ENCODE measurements at places on chromosomes 5 and 9.

DNA sequence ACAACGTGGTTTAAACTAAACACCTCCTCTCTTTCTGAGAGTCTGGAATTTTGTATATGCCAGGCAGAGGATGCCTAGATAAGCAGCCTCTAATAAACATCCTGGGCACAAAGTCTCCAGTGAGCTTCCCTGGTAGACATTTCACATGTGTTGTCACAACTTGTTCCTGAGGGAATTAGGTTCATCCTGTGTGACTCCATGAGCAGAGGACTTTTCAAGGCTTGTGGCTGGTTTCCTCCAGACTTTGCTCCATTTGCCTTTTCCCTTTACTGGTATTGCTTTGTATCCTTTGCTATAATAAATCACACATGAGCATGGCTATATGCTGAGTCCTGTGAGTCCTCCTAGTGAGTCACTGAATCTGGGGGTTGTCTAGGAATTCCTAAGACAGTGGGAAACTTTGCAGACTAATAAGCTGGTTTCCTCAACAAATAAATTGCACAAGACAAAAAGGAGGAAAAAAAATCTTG lies 77.4 kb downstream of the NR2F1-AS1 start:
- no peak for DNase-seq

DNA sequence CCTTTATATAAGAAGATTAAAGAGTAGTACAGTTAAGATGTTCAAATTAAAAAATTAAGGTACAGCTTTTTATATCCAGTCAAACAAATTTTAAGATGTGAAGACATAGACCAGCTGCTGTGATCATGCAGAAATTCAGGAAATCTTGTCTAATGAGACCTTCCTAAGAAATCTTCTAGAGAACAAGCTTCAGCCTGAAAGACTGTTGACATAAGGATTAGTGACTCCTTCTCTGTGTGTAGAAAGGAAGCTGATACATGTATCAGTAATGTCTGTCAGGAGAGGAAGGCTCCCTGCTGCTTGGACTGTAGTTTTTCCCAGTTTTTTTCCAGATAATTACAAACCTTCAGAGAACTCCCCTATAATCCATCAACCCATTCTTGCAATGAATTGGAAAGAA lies 75.8 kb upstream of the PCSK5 start:
- no peak for DNase-seq

DNA sequence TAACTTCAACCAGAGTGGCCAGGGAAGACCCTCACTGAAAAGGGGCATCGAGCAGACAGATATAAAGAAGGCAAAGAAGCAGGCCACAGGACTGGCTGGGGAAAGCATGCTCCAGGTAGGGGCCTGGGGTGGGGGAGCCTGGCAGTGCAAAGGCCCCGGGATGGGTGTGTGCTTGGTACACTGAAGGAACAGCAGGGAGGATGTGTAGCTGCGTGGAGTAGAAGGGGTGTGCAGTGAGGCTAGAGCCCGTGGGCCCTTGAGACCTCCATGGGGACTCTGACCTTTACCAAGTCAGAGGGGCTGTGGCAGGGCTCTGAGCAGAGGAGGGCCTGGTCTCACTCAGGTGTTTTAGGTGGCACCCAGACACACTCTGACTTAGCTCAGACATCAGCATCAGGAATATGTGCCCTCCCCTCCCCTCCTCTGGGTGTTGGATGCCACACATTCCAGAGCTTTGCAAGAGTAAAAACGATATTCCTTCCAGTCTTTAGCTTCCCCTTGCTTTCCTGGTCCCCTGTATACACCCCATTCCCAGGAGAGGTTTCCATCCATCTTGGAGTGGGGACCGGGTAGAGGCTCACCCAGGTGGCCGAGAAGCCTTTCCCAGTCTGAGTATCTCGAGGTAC lies 7.6 kb downstream of the TRIM7 start:
- DNase-seq = no peak

GRCh38 chr9:78188594-78188993 lies 47.3 kb upstream of the CEP78 start:
- DNase-seq = no peak

DNA sequence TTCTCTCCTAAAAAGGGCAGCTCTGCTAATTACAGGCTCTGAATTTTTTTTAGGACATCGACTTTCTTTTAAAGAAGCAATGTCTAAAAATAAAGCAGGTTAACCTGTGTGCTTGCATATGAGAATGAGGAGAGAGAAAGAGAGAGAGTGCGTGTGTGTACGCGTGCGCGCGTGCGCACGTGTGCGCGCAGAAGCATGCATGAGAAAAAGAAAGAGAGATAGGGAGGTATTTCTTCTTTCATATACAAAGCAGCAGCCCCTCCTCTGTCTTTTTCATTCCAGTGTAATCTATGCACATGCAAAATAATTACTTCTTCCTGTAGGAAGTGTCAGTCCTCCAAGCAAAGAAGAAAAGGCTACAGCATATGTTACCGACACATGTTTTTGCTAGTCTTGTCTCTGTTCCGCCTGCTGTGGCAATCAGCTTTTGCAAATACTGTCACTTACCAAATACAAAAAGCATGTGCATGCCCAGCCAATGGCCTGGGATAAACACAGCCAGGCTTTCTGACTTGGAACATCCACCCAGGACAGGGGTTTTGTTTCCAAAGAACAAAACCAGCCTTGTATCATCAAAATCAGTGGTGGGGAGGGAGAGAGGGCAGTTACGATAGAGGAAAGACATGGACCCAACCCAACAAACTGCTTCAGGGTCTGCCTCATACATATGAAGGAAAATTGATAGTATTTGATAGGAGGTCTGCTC lies 252.3 kb upstream of the SLC24A2 start:
- no peak for DNase-seq

GRCh38 chr5:124057724-124058231 lies 545.8 kb downstream of the CSNK1G3 start:
- DNase-seq = no peak

DNA sequence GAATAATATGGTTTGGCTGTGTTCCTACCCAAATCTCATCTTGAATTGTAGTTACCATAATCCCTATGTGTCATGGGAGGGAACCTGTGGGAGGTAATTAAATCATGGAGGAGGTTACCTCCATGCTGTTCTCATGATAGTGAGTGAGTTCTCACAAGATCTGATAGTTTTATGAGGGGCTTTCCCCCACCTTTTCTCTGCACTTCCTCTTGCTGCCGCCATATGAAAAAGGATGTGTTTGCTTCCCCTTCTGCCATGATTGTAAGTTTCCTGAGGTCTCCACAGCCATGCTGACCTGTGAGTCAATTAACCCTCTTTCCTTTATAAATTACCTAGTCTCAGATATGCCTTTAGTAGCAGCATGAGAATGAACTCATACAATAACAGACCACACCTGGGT lies 63.7 kb upstream of the PRR16 start:
- DNase-seq = no peak

DNA sequence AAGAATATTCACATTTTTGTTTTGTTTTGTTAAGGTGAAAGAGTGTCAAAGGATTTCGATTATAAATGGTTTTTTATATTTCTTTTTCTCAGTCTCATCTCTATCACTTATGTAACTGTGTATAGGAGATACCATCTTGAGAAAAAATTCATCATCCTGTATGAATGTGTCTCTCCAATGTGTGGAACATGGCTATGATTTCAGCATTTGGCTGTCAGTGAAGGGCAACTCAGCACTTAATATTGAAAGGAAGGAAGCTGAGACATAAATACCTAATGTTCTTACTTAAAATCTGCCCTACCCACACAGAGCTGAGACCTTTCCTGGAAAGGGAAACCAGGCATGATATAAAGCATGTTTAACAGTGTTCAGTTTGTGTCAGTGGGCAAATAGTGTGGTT lies 474.2 kb upstream of the RIOK2 start:
- DNase-seq = no peak

DNA sequence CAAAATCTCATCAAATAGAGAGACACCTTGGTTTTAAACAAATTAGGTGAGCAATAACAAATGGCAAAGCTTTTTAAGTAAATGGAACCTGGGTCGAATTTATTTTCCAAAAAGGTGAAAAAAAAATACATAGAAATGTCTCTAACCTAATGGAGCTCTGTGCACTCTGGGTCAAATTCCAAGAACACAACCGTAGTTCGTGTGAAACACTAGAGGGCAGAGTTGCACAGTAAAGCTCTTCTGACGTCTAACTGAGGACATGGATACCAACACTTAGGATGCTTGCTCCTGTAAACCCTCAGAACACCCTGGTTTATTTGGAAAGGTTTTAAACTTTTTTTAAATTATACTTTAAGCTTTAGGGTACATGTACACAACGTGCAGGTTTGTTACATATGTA lies 18.9 kb downstream of the MARCHF11 start:
- no peak for DNase-seq

DNA sequence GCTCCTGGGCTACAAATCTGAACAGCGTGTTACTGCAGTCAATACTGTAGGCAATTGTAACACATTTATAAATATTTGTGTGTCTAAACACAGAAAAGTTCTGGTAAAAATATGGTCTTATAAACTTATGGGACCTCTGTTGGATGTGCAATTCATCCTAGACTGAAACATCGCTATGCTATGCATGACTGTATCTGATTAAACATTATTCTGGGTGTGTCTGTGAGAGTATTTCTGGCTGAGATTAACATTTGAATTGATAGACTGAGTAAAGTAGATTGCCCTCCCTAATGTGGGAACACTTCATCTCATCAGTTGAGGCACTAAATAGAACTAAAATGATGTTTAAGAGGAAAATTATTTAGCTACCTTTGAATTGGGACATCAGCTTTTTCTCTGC lies 24.3 kb upstream of the PRDM9 start:
- no peak for DNase-seq

- no peak for DNase-seq
Observed at GRCh38 chr5:137733922-137734321, 2.0 kb downstream of the KLHL3 start.

DNA sequence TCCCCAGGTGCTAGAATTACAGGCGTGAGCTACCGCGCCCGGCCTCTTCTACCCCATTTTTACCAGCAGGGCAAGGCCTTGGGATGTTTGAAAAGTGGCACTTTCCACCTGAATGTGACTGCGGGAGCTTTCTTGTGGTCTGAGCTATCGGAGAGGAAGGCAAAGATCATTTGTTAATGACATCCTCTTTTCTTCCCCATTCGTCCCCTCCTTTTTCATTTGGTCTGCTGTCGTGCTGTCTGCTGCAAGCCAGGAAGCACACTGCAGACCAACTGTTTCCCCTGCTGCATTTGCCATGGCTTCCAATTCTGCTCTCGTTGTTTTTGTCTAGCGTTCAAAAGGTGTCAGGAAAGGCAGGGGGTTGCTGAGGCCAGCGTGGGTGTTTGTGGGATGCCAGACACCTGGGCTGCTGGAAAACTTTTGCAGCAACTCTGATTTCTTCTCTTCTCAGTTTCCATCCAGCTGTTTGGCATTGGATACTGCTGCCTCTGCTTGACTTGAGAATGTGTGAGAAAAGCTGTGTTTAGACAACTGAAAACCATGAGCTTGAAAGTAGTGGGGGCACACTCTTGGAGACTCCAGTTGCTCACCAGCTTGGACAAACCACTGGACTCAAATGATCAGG lies 196.4 kb upstream of the MSX2 start:
- no peak for DNase-seq

DNA sequence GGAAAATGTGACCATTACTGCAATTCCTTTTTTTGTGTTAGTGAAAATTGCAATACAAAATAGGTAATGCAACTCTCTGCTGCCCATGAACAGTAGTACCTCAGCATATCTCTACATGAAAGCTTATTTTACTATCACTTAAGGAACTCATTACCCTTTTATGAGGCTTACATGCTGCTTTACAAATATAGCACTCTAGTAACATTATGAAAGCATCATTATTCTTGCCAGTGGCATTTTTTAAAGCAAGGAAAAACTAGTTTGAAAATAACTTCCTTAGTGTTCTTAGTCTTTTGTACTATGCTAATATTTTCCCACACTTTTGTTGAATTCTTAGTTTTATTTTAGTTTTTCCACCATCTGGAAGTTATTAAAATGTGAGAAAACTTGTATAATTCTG lies 797.3 kb upstream of the ARRDC3 start:
- no peak for DNase-seq

- DNase-seq = no peak
Observed at GRCh38 chr5:157599565-157599964, 24.0 kb upstream of the ADAM19 start.

DNA sequence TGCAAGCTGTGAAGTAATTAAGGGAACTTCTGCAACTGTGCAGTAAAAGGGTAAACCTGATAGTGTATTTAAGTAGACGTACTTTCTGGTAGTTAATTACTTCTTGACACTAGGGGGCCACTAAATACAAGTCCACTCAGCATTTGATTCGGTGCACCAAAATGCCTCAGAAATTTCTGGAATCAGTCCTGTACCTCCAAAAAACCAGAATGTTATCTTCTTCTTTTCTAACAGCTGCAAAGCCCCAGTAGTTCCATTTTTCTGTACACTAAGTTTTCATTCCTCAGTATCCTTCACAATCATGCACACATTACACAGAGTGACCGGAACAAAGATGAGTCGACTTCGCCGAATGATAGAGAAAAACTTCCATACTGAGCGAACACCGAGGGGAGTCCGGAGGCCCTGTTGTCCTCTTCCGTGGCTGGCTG lies 484 bp downstream of the GFM2 start:
- peak; percentile 5 for DNase-seq

DNA sequence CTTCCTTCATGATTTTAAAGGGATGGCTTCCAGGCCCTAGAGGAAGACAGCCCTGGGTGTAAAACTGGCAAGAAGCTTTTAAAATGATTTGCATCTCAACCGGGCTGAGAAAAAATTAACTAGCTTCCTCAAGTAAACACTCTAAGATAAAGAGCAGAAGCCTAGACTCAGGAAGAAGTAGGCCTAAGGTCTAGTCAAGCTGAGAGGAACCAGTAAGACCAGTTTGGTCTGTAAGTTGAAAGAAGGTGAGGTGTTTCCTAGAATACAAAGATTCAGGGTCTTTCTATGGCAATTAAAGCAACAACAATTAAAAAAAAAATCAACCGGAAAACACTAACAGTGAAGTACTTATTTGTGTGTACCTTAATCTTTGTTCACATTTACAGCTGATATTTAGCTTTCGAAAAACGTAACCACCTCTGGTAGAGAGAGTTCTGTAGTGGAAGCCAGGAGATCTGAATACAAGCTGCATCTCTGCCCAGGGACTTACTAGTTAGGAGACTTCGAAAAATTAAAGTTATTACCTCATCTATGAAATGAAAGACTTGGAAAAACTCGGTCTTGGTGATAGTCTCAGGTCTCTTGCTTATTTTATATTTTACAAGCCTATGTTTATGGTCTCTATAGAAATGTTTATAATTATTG lies 75.7 kb downstream of the TUSC1 start:
- no peak for DNase-seq

DNA sequence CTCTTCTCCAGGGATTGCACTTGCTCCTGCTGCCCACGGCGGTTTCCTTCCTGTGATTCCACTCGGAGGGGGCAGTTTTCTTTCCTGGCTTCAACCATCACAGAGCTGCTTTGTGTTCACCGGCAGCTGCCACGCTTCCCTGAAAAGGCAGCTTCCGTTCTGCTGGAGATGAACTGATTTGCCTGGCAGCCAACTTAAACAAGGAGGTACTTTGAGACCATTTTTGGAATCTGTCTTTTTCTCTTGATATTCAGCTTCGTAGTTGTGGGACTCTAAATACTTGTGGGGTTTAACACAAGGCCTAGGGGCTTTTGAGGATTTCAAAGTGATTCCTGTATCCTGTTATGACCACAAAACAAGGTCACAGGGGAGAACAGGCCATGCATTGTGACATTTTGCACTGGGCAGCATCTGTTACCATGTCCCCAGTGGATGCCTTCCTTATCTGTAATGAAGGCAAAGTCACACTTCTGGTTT lies 192.0 kb downstream of the MTRR start:
- no peak for DNase-seq

- DNase-seq = no peak
Observed at GRCh38 chr5:111922344-111922743, 165.3 kb upstream of the NREP start.

Measured in T-helper 2 cell treated with Interferon-gamma antibody and Interleukin-4, amounts not matched to agents 5 μg/mL and 100 μg/mL, for 36 hours (primary cell).